AG04450 (cell line): ENCODE measurements at places on chromosomes 12 and 14. TPM values are rescaled to one million over a fixed set of nuclear protein-coding genes. Genes with fewer than 3 reads are reported as not detected.
A peak's percentile ranks its signal among the peaks of the same experiment; 100 is the strongest.

The CLEC2A gene
- polyA plus RNA-seq, result not detected in 2 replicates

The TSHR gene
- not detected in 2 replicates for polyA plus RNA-seq

The FAR2 gene
- 3.2 and 3.4 TPM in 2 replicates for polyA plus RNA-seq

The WSCD2 gene
- not detected in 2 replicates for polyA plus RNA-seq

The CKAP4 gene
- 376 and 389 TPM in 2 replicates for polyA plus RNA-seq

DNA sequence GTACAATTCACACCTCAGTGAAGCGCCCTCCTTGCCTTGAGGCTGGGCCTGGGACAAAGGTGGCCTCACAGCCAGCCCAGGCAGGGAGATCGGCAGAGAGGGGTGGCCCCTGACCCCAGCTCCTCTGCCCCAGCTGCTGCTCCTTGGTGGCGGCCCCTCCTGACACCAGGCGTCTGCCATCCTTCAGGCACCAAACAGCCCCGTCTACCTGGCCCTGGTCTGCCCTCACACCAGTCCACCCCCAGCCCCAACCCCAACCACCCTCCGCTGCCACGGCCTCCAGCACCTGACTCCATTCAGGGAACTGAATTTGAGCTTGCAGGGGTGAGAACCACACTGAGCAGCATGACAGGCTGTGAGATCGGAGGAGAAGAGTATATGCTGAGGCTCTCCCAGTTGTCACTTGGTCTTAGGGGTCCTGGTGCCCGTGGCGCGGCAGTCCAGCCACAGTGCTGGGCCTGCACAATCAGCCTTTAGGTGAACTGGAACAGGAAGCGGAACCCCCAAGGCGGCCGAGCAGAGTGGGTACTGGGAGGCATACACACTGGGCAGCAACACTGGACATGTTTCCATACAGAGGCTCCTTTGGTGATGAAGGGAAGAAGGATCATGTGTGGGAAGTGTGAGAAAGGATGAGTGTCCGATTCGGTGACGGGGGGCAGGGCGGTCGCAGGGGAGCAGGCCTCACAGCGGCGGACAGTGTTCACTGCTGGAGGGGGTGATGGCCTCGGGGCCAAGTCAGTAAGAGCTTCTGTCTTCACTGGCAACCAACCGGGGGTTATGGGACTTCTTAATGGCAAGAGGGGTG lies 18.7 kb downstream of the ZFYVE21 start:
- no peak for DNase-seq

GRCh38 chr12:77362509-77363210 lies 297.3 kb upstream of the E2F7 start:
- no peak for DNase-seq

- no peak for DNase-seq
Measured at GRCh38 chr12:1680804-1681492, 9.9 kb upstream of the ADIPOR2 start.

DNA sequence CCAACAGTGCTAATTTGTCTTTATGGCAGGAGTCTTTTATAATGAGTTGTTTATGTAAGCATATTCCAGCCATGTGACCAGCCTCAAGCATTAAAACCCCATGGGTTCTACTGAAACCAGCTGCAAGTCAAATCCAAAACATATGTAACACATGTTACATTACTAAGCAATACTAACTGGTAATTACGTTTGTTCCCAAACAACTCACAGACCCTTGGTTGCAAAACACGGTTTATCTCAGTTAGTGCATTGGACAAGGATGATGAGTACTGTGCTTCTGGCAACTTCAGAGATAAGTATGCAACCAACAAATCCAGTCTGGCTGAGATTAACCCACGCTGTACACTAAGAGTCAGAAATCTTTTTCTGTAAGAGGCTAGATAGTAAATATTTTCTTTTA lies 110.1 kb upstream of the FAR2 start:
- peak; percentile 60 for DNase-seq

DNA sequence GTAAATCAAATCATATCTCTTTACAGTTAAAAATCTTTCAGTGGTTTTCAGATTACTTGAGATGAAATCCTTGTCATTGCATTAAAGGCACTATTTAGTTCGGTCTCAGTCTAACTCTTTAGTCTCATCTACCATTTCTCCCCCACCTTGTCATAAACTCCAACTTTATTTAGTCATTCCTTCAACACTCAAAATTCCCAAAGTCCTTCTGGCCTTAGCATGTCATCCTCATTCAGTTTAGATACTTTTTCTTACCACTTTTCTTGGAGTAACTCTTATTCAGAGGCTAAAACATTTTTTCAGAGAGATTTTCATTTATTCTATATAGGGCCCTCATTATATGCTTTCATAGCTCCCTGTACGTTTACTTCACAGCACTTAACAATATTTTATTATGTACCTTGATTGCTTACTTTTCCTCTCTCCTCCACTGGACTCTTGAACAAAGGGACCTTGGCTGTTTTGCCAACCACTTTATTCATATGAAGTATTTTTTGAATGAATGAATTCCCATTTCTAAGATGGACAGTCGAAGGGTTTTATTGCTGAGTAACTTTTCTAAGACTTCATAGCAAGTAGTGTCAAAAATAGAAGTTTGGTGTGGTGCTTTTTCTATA lies 12.8 kb downstream of the USP15 start:
- no peak for DNase-seq

DNA sequence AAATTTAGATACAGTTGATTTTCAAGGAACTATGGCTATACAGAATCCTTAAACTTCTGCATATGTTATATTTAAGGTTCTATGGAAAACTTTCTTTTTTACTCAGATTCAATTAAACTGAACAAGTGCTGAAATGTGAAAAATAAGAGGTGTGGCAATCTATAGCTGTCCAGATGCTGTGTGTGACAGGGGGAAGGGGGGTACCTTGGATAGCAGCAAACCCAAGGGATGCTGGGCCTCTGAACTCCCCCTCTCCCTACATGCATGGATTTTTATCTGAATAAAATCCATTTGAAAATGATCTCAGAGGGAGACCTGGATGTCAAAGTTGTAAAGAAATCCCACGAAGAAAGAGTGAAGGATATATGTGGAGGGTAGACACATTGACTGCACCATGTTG lies 82.8 kb upstream of the CCDC198 start:
- DNase-seq, result no peak
